ENCODE measurements at places on chromosomes 3 and 15.

DNA sequence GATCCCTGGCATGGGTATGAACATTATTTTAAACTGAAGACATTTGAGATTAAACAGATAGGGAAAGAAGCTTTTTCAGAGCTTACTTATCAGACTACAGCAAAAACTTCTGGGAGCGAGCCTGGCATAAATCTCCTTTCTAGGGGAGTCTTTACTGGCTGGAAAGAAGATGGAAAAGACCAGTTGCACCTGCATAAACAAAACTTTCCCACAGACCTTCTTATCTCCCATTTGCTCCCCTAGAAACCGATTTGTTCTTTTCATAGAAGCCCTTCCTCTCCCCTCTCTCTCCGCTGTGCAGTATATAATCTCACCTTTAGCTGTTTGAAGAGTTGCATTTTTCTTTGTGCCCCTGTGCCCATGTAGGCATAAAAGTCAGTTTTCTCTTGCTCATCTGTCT is 93.2 kb downstream of the CHRNA7 start:
- DNase-seq = no peak

DNA sequence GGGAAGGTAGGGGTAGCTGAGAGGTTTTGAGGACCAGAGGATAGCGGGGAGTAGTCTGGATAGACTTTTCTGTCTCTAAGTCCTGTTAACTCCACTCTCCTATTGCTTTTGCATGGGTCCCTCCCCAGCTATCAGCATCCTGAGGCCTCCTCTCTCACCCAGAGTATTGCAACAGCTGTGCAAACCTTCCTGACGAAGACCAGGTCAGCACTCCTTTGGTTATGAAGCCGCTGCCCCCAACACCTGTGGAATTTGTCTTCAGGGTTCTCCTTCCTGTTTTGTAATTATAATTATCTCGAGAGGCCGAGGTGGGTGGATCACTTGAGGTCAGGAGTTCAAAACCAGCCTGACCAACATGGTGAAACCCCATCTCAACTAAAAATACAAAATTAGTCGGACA is 24.8 kb downstream of the TYRO3 start:
- DNase-seq = no peak

GRCh38 chr3:112092496-112093179 is 6.4 kb downstream of the C3orf52 start:
- no peak for DNase-seq

DNA sequence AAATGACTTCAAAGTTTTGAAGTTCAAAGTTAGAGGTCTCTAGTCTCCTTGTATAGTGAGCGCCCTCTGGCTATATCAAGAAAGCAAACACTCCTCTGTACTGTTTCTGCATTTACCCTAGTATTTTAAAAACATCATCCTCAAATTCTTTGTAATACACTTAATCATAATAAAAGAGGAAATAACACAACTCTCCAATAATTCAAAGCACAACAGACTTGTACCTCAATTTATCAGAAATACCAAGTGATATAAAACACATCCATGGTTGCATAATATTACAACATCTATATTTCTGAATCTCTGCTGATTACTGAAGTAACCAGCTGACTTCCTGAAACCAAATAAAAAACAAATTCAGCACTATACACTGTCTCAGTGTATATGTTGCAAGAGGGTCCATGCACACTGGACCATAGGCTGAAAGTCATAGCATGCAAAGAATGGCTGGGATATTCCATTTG is 12.5 kb downstream of the PLOD2 start:
- no peak for DNase-seq

DNA sequence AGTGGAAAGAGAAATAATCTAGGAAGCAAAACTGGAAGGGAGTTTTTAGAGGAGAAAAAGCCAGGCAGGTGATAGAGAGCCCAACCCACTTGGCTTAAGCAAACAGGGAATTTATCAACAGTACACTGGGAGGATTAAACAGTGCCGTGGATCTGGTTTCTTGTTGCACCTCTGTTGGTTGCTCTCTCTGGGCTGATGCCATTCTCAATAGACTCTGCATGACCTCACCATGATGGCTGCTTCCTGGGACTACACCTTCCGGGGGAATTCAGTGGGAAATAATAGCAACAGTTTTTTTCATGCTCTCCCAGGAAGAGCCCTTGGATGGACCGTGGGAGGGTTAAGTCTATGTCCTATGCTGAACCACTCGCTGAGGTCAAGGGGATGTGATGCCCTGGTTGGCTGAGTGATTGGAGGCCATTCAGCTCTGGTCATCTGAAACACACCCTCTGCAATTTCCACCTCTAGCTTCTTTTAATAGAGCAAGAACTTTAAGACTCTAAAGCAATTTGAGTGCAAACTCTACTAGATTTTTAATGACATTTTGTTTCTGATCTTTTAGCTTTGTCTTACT is 74.2 kb downstream of the EPHB1 start:
- no peak for DNase-seq

DNA sequence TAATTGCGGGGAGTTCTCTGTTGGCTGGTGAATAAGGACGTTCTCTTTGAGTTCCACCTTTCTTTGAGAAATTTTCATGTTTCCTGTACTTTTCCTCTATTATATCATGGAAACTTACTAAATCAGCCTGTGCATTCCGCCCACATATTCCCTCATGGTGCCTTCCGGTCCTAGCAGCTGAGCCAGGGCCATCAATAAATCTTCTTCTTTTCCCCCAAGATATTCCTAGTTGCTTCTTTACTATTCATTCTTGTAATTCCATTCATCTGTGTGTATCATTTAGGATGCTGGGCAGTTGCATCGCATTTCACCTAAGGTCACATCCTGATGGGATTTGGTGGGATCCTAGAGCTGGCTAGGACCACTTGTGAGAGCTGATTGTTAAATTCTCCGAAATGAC is 139.2 kb downstream of the RBMS3 start:
- no peak for DNase-seq

DNA sequence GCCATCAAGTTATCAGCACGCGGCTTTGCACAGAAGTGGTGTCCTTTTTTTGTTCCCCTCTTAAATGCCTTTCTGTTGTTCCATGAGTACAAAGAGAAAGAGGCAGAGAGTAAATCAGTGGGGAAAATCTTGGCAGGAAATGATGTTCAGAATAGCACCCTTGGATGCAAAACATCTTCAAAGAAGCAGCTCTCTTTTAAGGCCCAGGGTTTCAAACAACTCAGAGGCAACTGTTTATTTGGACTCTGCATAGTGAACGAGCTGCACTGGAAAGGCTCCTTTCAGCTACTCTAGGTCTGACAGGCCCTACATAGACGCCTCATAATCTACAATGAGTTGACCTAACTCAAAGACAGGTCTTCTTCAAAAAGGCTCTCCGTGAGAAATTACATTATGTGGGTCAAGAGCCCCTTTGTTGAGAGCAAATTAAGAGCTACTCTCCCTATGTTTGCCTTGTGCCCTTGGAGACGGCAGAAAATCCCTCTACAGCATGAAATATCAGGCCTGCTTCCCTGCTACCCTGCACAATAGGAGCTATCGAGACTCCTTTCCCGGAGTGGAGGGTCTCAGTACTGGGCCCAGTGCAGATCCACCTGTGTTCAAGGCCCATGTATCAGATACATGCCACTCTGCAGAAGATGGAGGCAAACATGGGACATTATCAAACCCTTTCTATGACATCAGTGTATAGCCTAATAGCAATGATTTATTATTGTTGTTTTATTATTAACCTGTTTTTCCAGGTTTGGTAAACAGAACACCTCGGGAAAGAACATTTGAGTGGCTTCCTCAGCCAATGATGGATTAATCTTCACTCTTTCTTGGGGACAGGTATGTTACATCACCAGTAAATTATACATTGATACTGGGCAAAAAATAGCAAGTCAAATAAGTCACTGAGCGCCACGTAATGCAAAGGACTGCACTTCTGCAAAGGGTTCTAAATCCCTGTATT is 53.1 kb downstream of the HEG1 start:
- no peak for DNase-seq

GRCh38 chr15:94164202-94164807 is 67.1 kb upstream of the MCTP2 start:
- DNase-seq = no peak

DNA sequence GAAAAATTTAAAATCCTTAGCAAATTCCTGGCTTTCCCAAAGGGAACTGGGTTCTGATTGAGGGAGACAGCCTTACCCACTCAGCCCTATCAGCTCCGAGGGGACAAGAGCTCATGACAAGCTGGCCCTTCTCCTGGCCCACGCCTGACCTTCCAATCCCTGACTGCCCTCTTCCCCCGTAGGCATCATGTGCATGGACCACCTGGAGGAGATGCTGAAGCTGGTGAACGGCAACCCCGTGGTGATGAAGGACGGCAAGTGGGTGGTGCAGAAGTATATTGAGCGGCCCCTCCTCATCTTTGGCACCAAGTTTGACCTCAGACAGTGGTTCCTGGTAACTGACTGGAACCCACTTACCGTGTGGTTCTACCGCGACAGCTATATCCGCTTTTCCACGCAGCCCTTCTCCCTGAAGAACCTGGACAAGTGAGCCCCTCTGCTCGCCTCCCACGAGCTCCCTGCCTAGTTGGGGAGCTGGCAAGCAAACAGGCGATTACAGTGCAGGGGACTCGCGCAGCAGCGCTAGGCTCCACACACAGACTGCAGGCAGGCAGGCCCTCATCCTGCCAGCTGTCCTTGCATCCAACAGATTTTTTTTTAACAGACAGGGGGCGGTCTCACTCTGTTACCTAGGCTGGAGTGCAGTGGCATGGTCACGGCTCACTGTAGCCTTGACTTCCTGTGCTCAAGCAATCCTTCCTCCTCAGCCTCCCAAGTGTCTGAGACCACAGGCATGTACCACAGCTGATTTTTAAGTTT is 16.8 kb downstream of the RPUSD3 start:
- DNase-seq = no peak

GRCh38 chr15:78350058-78350457 is 9.9 kb downstream of the CRABP1 start:
- DNase-seq = no peak

GRCh38 chr3:135453326-135453725 is 512.2 kb upstream of the PPP2R3A start:
- no peak for DNase-seq

DNA sequence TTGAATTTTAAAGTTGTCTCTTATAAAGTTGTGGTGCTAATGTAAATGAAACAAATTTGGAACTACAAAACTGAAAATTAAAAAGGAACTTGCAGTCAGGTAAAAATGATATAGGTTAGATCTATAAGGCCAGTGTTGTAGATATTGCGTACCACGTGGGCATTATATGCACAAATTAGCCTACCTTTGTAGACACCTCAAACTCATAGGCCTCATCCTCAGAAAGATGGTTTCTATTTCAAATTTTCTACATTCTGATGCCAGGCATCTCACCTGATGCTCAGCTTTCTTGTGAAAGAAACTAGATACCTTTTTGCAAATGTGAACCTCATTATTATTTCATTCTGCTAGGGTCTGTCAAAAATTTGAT is 25.6 kb downstream of the TMEM207 start:
- DNase-seq = no peak

DNA sequence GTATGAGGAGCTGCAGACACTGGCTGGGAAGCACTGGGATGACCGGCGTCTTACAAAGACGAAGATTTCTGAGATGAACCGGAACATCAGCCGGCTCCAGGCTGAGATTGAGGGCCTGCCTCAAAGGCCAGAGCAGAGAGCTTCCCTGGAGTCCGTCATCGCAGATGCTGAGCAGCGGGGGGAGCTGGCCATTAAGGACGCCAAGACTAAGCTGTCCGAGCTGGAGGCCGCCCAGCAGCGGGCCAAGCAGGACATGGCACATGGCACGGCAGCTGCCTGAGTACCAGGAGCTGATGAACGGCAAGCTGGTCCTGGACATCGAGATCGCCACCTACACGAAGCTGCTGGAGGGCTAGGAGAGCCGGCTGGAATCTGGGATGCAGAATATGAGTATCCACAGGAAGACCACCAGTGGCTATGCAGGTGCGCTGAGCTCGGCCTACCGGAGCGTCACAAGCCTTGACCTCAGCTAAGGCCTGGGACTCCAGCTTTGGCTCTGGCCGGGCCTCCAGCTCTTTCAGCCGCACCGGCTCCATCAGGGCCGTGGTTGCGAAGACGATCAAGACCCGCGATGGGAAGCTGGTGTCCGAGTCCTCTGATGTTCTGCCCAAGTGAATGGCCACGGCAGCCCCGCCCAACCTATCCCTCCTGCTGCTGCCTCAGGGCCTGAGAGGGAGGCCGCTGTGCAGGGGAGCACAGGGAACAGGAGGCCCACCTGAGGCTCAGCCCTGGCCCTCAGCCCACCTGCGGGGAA is 9.2 kb upstream of the SHC4 start:
- no peak for DNase-seq

- no peak for DNase-seq
Measured at GRCh38 chr3:140091143-140091542, 156.2 kb downstream of the CLSTN2 start.

DNA sequence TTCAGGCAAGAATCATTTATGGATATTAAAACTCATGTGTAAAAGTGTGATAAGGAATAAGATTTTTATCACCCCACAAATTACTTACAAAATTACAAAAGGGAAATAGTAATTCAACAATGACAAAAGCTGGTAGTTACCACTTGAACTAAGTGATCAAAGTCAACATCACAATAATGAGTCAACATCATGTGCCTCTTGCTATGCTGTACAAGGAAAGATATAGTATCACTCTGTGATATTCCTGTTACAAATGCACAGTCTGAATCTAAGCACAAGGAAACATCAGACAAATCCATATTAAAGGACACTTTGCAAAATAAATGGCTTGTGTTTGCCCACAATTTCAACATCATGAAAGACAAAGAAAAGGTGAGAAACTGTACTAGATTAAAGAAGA is 90.5 kb upstream of the PLCL2 start:
- no peak for DNase-seq

DNA sequence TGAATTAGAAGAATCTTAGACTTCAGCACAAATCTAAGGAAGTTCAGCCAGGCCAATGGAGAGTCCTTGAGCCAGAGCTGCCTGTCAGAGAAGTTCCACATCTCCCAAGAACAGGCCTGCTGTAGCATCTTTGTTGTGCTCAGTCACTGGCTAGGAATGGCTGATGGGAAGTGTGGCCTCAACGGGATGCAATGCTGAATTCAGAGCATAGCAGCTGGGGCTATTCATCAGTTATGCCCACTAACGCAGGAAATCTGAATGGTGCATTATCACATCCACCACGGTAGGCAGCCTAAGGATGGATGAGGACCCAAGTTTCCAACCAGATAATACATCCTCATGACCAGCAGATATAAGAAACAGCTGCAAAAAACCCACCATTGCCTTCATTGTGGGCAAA is 3.2 kb upstream of the EIF1B start:
- DNase-seq = no peak

DNA sequence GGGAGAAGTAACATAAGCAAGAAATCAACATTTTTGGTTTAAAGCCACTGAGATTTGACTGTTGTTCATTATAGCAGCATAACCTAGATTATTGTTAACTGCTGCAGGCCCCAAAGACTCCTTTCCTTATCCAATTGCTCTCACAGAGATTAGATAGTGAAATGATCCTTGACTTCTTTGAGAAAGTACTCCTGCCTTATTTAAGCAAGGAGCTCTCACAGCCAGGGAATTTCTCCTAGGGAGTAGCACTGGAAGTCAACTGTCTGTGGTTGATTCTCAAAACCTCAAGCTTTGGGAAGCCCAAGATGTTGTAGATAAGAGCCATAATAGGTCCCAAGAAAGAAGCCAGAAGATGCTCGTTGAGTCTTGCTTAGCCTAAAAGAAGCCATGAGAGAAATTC is 151.8 kb upstream of the TSC22D2 start:
- DNase-seq = no peak
